ENCODE measurements at places on chromosomes 6 and 20. TPM values are rescaled to one million over a fixed set of nuclear protein-coding genes. Genes with fewer than 3 reads are reported as not detected.

- no peak for DNase-seq
Observed at GRCh38 chr20:48723308-48724264, 104.2 kb downstream of the PREX1 start.

GRCh38 chr6:11938285-11938890 is 73.7 kb upstream of the HIVEP1 start:
- DNase-seq: no peak

GRCh38 chr6:97586344-97586743 is 303.3 kb upstream of the MMS22L start:
- DNase-seq: no peak

MDFI gene
- not detected for total RNA-seq

DNA sequence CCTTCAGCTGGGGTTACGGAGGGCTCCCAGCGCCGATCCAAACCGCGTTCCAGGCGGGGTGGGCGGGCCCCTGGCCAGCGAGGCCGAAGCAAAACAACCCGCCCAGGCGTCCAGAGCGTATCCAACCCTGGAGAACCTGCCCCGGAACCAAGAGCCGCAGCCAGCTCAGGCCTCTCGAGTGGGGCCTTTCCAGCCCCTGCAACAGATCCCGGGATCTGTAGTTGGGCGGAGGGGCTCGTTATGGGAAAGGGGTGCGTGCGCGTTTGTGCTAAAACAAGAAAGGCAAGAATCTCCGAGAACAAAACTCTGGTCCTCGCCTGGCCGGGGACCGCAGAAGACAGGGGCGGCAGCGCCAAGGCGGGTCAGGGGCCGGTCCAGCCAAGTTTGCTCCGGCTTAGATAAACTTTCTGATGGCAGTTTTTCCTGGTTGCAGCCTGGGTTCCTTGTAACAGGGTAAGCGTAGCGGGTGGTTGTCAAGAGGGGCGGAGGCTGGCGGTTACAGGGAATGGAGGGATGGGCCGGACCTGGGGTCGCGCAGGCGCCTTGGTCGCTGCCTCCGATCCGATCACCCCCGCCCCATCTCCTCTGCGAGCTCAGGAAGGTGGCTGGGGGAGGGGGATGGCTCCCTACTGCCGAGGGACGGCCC is 448 bp upstream of the RIN2 start:
- no peak for DNase-seq
